ENCODE measurements at places on chromosomes 1 and 21.

DNA sequence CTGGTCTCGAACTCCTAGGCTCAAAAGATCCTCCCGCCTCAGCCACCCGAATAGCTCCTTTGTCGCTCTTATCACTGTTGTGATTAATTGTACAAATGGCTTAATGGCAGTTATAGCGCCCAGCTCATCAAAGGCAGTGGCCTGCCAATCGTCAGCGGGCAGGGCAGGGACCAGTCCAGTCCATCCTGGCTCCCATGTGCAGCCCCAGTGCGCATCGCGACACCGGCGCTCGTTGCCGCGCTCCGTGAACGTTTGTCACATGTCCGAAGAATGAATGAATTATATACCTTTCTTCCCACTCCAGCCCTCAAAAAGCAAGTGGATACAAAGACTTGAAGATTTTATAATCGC, 18.4 kb downstream of the MTX1 start:
- peak; percentile 28 for DNase-seq

DNA sequence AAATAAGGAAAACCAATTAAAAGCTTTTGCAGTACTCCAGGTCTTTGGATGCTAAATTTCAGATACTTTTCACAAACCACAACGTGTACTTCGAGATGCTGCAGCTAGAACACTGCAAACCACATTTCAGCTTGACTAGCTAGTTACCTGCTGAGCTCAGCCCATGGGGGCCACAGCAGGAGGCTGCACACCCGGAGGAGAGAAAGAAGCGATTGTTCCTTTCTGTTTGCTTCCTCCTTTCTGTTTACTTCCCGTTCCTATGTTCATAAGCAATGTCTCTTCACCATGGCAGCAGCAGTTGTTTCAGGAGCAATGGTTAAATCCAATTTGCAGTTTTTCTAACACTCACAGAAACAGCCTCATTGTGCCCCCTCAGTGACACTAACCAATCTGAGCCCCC, 225.6 kb upstream of the FGGY start:
- DNase-seq, result no peak

- no peak for DNase-seq
These were observed 60.3 kb downstream of the KIF26B start for GRCh38 chr1:245215071-245215470.

DNA sequence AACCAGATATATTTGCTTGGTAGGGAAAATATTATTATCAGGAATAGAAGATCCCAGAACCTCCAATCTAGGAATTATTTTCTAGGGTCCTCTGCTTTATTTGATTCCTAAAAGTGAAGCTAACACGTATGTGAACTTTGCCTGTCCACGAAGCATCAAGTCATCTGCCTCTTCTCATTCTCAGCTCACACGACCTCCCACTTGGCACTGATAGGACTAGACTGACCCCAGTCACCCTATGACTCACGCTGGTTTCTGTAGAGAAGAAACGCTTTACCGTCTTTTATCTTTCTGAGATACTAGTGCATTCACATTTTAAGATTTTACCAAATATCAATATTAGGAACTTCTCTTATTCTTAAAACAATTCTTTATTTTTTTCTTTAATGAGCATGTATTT, 2.0 kb upstream of the KRTAP19-7 start:
- no peak for DNase-seq

DNA sequence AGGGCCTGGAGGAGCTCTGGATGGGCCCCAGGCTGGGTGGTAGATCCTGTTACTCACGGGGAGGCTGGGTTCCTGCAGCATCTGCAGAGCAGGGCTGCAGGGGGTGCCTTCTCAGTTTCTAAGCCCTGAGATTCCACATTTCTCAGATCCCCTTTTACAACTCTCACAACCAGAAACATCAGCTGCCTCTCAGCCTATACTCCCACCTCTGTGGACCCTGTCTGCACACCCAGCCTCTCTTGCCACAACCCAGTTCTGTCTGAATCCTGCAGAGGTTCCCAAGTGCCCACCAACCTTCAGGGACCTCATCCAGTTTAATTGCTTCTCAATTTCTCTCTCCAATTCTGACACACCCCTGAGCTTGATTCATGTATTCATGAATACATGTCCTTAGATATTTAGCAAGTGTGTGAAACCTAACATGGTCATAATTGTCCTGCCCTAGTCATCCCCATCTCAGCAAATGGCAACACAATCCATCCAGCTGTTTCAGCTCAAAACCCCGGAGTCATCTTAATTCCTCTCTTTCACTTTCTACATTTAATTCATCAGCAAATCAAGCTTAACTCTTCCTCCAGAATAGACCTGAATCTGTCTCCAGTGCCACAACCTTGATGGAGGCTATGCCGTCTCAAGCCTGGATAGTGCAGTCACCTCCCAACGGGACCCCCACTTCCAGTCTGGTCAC, 57.0 kb upstream of the NEK2 start:
- DNase-seq, result no peak

- DNase-seq, result no peak
These were observed 18.8 kb downstream of the SLX9 start for GRCh38 chr21:44958471-44959191.

DNA sequence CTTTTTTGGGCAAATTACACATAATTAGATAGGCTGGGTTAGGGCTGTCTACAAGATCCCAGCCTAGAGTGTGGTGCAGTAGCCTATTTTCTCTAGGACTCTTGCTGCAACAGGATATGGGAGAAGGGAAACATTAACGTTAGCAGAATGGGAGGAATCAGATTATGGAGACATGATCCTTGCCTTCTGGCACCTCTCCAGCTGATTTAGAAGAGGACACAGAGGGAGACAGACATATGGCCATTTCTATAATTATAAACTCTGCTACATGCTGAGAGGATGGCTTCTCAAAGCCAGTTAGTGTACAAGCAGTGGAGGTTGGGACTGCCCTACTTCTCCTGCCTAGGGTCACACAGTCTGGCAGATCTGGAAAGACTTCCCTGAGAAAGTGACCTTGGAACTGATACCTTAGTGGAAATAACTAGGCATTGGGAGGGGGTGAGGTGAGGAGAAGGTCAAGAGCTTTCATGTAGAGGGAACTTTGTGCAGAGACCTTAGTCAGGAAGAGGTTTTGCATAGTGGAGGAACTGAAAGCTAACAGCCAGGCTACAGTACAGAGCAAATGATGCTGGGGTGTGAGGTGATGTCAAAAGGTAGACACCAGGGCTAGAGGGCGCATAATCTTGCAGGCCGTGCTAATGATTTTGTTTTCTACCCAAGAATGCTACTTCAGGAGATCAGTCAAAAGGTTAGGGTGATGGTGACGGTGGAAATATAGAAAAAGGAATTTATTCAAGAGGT, 1.2 kb upstream of the CD1D start:
- DNase-seq, result no peak

GRCh38 chr1:43465505-43466067, 11.9 kb upstream of the HYI start:
- DNase-seq, result no peak

GRCh38 chr1:89274411-89274857, 1.8 kb upstream of the GBP5 start:
- DNase-seq, result no peak

Measured in activated CD4-positive, alpha-beta T cell treated with anti-CD3 and anti-CD28 coated beads for 24 hours (primary cell).